ENCODE measurements at places on chromosomes 4 and X. TPM values are rescaled to one million over a fixed set of nuclear protein-coding genes. Genes with fewer than 3 reads are reported as not detected.

Gene SMR3B
- not detected for total RNA-seq

Gene NRK
- 4.1 TPM for total RNA-seq

Gene CT83
- total RNA-seq: not detected

Gene GAGE12D
- not detected for total RNA-seq

Gene EREG
- total RNA-seq: not detected

Gene FGF13
- 26.5 TPM for total RNA-seq

Gene NDST4
- not detected for total RNA-seq

Gene MTTP
- 0.25 TPM for total RNA-seq

Gene TLR6
- total RNA-seq: 5.0 TPM

Gene PPARGC1A
- 0.81 TPM for total RNA-seq

Gene L1CAM
- 0.36 TPM for total RNA-seq

Gene SCML1
- 17.7 TPM for total RNA-seq

Gene ABCG2
- total RNA-seq: 0.90 TPM

Gene FRMD7
- total RNA-seq: not detected

Gene CPZ
- 7.0 TPM for total RNA-seq

Gene BMX
- total RNA-seq: 0.90 TPM

Gene RBPJ
- total RNA-seq: 264 TPM

Gene HPSE
- 2.7 TPM for total RNA-seq

Gene APELA
- total RNA-seq: not detected

Gene PRDM8
- 7.8 TPM for total RNA-seq

Gene ZXDA
- total RNA-seq: 5.2 TPM

Gene IQSEC2
- total RNA-seq: 5.6 TPM

Gene IL15
- total RNA-seq: 2.3 TPM

Gene ABLIM2
- not detected for total RNA-seq

Gene FABP2
- total RNA-seq: not detected

Gene NHSL2
- 3.9 TPM for total RNA-seq

Gene ASMT
- total RNA-seq: not detected

Gene ADH5
- total RNA-seq: 466 TPM

Gene MORF4L2
- total RNA-seq: 741 TPM

Gene SCML2
- total RNA-seq: 1.5 TPM

Gene SSX3
- total RNA-seq: not detected

Gene SASH3
- total RNA-seq: not detected

Gene TMEM150C
- 1.9 TPM for total RNA-seq

Gene CD38
- not detected for total RNA-seq

Gene RPS3A
- 4,133 TPM for total RNA-seq

Gene ATP5ME
- 74.3 TPM for total RNA-seq

Gene FRYL
- 43.8 TPM for total RNA-seq

Gene MID1
- 18.0 TPM for total RNA-seq

Gene RNF128
- total RNA-seq: 12.6 TPM

Gene SHROOM4
- total RNA-seq: 1.4 TPM

Gene PNCK
- 0.33 TPM for total RNA-seq

Gene ZNF630
- total RNA-seq: 2.0 TPM

Gene ARSJ
- 12.4 TPM for total RNA-seq

Gene MXRA5
- total RNA-seq: 4.7 TPM

Gene TLR10
- not detected for total RNA-seq

Gene SMAD1
- total RNA-seq: 140 TPM

Gene SLITRK2
- not detected for total RNA-seq

Gene PRR27
- total RNA-seq: not detected

Gene FGB
- total RNA-seq: not detected

Gene EVC2
- 15.5 TPM for total RNA-seq

Gene TMPRSS11A
- under 0.01 TPM for total RNA-seq

Measured in fibroblast of the aortic adventitia (primary cell).